Fibroblast of skin of right biceps (primary cell): ENCODE measurements at places on chromosomes 2 and 18.
A peak's percentile ranks its signal among the peaks of the same experiment; 100 is the strongest.

GRCh38 chr2:100619951-100620350, 57.2 kb downstream of the PDCL3 start:
- no peak for DNase-seq

DNA sequence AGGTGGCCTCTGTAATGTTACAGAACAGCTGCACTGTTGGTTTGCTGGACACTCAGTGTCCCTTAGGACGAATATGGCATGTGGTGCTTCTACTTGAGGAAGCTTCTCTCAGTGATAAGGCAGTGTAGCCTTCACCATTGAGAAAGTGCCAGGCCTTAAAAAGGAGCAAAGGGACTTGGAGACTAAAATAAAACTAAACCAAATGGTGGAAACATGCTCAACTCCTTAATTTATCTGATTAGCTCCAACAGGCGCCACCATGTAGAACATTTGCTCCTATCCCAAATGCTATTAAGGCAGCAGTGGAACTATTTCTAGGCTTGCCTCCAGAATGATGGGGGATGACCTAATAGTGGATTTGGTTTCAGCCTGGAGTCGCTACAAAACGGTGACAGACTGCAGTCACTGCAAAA, 77.5 kb upstream of the MYL1 start:
- DNase-seq, result no peak

DNA sequence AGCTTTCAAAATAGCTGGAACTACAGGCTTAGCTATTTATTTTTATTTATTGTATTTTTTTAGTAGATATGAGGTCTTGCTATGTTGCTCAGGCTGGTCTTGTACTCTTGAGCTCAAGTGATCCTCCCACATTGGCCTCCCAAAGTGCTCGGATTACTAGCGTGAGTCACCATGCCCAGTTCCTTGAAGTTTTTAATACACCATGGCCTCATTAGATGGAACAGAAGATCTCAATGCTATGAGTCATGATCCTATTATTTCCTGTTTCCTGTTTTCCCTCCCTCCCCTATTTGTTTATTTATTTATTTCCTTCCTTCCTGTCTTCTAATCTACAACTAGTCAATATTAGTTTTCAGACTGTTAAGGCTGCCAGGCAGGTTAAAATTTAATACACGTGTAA, 309.0 kb downstream of the CMPK2 start:
- peak; percentile 80 for DNase-seq

GRCh38 chr2:2848198-2848597, 517.1 kb upstream of the MYT1L start:
- no peak for DNase-seq

GRCh38 chr18:32072321-32072720, 19.4 kb upstream of the RNF138 start:
- DNase-seq, result no peak

GRCh38 chr18:23237524-23238151, 102.4 kb downstream of the CABLES1 start:
- DNase-seq, result no peak

GRCh38 chr2:30684026-30684425, 123.2 kb downstream of the CAPN13 start:
- DNase-seq, result no peak
